ENCODE measurements at places on chromosomes 4 and X.

DNA sequence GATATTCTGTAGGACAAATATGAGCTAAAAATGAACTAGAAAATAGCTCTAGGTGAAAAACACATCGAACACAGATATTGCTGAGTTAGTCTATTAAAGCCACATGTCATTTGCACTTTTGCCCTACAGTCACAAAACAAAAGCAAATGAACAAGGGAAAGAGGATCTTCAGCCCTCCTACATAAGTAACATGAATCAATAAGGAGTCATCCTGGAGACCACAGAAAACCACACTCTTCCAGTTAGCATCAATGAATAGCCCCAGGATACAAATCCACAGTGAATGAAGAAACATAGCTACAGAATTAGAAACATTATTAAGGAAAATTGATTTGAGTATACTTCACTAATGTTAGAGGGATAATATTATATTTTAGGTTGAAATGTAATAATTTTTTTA, 311.4 kb downstream of the MAPK10 start:
- DNase-seq, result no peak

- no peak for DNase-seq
Observed at GRCh38 chr4:3481783-3482393, 18.8 kb downstream of the DOK7 start.

GRCh38 chr4:177393236-177393635, 49.0 kb downstream of the AGA start:
- DNase-seq, result no peak

DNA sequence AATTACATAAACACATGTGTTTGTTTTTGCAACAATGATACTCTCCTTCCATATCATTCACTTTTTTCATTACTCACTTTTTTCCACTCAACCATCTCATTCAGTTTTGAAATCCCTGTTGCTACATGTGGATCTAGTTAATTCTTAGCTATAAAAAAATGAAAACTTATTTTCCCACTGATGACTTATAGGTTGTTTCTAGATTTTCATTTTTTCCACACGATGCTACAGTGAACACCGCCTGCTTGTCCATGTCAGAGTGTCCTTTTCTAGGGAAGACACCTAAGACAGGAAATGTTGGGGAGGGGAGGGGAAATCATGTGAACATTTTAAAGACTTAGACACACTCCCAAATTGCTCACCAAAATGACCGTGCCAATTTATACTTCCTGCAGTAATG, 70.2 kb downstream of the SUPT20HL2 start:
- DNase-seq, result no peak

DNA sequence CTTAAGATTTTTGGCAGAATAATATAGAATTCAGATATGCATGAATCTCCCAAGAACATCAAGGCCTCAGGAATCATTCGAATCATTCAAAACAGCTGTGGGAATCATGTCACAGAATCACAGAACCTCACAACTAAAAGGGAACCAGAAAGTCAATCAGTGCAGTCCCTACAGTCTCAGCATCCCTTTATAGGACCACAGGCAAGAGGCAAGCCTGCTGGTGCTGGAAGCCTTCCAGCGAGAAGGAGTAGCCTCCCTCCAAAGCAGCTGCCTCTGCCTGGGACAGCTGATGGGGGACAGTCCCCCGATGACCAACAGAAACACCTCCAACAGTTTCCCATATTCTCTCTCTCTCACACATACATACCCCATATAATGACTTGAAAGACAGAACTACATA, 20.7 kb downstream of the QDPR start:
- no peak for DNase-seq

- DNase-seq, result no peak
Observed at GRCh38 chr4:79295086-79295485, 30.8 kb downstream of the NAA11 start.

- no peak for DNase-seq
Observed at GRCh38 chr4:57200799-57201327, 90.7 kb upstream of the IGFBP7 start.

DNA sequence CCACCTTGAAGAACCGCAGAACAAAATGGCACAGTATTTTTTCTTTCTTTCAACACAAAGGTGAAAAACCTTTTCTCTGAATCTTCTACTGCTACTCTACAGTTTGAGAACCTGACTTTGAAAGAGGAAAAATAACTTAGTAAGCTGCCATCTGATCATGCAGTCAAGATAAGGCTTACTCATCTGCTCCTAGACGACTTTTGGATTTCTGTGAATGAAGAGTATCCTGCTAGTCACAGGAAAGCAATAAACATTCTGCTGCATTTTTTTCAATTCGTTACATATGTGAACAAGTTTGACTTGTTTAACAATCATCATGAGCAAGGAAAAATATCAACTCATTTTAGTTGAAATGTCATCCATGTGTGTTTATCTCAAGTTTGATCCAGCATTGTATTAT, 25.2 kb downstream of the TIGD2 start:
- no peak for DNase-seq

- DNase-seq, result no peak
Observed at GRCh38 chr4:11618666-11619282, 190.1 kb upstream of the HS3ST1 start.

DNA sequence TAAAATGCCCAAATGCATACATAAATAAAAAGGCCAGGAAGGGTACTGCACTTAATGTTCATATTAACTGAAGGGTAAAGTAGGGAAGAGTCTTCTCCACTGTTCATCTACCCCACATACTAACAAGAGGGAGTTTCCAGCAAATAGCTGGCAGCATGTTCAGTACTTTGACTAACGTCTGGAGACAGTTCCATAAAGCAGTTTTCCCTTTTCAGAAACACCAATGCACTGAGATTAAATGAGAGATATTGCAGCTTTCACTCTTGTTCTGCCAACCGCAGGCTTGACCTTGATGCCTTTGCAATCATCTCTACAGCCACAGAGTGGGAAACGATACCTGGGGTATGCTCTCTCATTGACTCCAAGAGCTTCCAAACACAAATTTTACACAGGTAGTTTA, 2123.1 kb upstream of the TENM3 start:
- no peak for DNase-seq

GRCh38 chr4:70654605-70655011, 11.7 kb downstream of the JCHAIN start:
- DNase-seq, result no peak

DNA sequence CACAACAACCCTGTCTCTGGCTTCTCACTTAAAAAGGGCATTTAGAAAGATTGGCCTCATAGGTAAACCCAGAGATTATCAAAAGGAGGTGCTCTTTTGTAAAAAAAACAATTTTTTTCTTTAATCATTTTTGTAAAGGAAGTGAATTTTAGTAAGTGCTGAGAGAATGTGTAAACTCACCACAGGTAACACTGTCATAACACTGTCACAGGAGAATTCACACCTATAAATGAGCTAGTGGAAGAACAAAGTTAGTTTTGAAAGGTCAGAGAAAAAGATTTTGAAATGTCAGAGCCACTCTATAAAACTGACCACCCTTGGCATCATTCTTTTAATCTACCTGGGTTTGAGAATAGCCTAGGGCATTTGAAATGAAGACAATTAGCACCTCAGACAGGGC, 3.3 kb upstream of the SH2D1A start:
- DNase-seq, result no peak

- DNase-seq, result no peak
Observed at GRCh38 chr4:147479786-147480185, 1.1 kb upstream of the EDNRA start.

GRCh38 chr4:156792462-156793085, 179.0 kb downstream of the PDGFC start:
- no peak for DNase-seq

DNA sequence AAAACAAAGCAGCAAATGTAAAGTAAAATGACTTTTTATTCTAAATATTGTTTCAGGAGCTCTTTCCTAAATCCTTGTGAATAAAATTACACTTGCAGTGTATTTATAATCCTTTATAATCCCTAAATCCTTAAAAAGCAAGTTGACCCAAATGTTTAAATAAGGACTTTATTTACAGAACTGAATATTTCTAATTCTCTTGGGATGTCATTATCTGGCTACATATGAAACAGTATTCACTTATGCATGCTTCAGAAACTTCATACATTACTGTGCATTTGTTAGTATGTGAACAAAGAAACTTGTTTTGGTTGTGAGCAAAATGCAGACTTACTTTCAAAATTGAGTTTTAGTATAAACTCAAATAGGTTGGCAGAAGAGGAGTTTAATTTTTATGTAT, 49.2 kb downstream of the PTTG2 start:
- no peak for DNase-seq

DNA sequence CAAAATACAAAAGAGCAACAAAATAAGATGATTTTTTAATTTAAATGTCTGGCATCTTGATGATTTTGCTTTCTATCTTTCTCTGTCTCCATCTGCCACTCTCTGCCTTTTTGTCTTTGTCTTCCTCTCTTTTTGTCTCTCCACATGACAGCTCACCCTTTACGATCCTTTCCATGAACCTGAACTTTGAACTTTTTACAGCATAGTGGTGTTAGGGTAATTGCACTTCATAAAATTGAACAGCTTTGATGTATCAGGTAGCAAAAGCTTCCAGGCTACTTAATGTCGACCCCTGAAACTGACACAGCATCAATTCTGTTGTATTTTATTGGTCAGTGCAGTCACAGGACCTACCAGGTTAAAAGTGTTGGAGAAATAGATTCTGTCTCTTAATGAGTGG, 1517.0 kb downstream of the ADGRL3 start:
- no peak for DNase-seq

- DNase-seq, result no peak
Observed at GRCh38 chrX:87003031-87003430, 514.6 kb upstream of the KLHL4 start.

- no peak for DNase-seq
Observed at GRCh38 chr4:168095776-168096406, 3.6 kb downstream of the ANXA10 start.

- no peak for DNase-seq
Observed at GRCh38 chrX:147958291-147958690, 22.8 kb upstream of the FMR1NB start.

DNA sequence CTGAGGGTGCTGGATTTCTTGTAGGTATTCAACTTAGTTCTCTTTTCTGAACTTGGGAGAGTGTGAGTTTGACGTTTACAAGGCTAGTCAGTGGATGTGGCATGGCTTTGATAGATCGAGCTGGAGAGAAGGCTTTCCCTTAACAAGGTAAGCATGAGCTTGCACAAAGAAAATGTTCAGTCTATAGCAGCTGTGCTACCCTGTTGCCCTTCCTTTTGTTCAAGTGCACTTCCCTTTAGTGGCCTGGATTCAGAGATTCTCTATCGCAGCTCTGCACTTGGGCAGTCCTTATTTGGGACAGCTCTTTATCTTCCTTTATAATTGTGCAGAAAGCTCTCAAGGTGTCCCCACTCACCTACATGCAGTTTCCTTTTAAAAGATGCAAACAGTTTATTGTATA, 198.0 kb downstream of the ARHGAP24 start:
- DNase-seq, result no peak

- no peak for DNase-seq
Observed at GRCh38 chr4:147453561-147454141, 27.2 kb upstream of the EDNRA start.

- no peak for DNase-seq
Observed at GRCh38 chr4:10730590-10730989, 46.0 kb upstream of the CLNK start.

DNA sequence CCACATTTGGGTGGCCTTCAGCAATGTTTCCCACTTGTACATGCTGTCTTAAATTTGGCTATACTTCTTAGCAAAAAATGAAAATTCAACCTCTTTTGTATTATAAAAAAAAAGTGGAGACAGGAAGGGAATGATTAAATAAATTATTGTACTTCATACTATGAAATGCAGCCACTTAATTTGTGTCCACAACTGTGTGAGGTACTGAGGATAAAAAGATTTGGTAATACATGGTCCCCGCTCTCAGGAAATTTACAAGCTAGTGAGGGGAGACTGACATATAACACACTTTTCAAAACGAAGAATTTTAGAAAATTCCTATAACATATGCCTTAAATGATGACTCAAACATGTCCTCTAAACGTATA, 105.0 kb downstream of the HNRNPD start:
- DNase-seq, result no peak

- no peak for DNase-seq
Observed at GRCh38 chr4:96193061-96193460, 353.2 kb downstream of the PDHA2 start.

DNA sequence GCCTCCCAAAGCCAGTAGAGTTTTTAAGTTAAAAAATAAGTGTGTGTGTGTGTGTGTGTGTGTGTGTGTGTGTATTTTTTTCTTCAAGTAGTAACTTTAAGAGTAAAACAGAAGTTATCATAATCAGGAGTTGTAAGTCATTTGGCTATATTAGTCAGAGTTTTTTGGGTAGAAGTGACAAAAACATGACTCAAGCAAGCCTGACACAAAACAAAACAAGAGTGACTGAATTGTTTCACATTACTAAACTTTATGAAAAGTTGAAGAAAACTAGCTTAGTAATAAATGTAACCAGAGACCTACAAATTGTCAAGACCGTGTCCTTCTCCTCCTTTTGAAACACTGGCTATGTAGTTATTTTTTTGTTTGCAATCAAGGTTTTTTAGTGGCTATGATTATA, 738.0 kb upstream of the PITX2 start:
- no peak for DNase-seq

DNA sequence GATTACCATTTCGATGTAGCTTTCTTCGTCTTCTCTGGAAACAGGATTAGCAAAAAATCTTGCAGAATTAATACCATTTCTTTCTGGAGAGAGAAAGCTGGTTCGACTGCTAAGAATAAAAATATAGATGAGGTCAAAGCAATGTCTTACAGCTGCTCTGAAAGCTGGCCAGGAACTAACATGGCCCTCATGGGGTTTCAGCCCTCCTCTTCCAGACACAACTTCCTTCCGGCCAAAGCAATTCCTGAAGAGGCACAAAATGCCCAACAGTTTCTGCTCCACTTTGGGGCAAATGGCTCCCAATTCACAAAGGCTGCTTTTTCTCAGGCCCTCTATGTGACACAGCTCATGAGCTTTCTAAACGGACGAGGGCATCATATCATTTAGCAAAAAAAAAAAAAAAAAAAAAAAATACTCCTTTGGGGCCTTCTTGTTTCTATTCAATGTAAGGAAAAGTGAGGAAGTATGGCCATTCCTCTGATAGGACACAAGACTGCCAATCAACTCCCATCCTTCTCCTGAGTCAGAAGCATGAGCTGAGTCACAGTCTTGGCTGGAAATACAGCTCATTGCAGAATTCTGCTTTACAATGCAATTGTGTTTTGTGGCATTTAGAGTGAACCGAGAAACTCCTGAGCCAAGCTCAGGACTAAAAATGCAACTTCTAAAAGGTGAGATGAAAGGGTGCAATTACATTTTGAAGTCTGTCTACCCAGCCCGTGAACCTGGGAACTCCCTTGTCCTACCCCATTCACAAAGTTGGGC, 42.7 kb upstream of the CTAG2 start:
- no peak for DNase-seq

GRCh38 chrX:44291468-44292092, 51.9 kb downstream of the EFHC2 start:
- no peak for DNase-seq

GRCh38 chr4:119525005-119525749, 103.4 kb downstream of the PDE5A start:
- DNase-seq, result no peak

DNA sequence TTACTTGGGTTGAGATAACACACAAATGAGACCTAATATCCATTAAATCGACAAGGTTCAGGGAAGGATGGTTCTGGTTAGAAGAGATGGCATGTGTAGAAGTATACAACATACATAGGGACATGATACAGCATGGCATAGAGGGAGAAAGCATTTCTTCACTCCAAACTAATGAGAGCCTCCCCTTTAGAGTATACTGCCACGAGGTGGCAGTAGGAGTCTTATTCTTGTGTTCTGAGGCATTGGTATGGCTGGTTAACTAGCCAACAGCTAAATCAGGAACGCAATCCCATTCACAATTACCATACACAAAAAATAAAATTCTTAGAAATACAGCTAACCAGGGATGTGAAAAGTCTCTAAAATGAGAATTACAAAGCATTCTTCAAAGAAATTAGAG, 29.1 kb upstream of the TRO start:
- DNase-seq, result no peak
